ENCODE measurements at places on chromosomes 4 and X.

DNA sequence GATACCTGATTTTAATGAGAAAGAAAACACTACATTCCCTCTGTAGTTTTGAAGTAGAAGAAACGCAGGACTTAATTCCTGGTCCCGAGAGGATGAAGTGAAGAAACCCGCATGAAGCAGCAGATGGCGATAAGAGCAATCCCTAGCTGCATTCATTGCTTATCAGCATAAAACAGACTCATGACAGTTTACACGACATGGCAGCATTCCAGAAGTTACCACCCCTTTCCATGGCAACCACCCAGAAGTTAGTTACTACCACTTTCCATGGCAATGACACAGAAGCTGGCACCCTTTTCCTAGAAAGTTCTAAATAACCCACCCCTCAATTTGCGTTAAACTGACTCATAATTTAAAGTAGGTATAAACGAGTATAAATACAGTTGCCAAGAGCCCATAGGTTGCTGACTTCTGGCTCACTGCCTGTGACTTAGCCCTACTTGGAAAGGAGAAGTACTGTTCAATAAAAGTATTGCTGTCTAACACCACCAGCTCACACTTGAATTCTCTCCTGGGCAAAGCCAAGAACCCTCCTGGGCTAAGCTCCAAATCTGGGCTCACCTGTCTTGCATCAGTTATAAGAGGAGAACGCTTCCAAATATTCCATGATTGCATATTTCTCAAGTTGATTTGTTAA is 5.5 kb upstream of the XAGE2 start:
- DNase-seq: no peak

DNA sequence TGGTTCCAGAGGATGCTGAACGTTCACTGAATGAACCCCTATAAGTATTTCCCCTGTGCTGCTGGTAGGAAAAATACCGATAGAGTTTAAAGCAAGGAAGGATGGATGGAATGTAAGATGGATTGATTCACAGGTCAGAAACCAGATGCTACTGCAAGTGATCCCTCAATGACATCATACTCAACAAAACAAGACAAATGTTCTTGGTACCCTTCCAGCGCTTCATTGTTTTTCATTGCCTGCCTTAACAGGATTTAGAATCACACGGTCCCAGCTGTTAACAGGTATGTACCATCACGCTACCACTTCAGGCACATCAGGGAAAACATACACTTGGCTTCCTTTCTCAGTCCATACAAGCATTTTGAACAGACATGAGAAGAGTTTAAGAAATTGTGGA is 118.1 kb upstream of the TLR3 start:
- no peak for DNase-seq

DNA sequence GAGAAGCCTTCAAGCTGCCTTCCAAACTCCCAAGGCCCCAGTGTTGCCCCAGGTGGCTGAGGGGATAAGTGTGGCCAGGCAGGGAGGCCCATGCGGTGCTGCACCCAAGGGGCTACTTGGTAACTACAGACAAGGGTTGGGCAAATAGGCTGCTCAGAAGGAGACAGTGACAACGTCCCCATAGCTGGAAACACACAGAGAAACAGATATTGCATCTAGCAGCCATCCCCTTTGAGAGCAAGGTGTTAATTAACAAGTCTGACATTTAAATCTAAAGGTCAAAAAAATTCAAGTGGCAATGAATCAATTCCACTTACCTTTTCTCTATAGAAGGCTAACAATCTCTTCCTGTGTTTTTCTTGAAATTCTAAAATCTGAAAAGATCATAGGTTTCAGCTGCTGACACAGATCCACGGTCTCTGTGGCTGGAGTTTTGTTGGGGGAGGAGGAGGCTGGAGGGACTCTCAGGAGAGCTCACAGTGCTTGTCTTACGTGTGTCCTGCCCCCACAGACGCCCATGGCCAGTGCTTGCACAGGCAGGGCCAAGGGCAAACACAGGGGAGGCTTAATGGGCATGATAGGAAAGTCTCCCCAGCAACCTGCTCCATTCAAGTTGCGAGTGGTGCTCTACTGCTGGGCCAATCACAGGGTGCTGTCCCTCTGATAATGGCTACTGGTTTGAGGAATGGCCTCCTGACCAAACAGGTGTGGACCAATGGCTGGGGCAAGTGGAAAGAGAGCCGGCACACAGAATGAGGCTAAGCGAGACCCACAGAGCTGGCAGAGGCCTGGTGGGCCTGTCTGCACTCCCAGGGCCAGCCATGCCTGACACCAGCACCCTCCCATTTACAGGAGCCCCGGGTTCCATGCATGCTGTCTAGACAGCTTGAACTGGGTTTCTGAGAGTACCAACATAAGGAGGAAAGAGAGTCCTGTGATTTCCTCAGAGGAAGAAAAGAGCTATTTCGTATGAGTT is 22.6 kb downstream of the RNF212 start:
- DNase-seq: no peak

GRCh38 chrX:11470250-11470974 is 177.2 kb downstream of the AMELX start:
- no peak for DNase-seq

DNA sequence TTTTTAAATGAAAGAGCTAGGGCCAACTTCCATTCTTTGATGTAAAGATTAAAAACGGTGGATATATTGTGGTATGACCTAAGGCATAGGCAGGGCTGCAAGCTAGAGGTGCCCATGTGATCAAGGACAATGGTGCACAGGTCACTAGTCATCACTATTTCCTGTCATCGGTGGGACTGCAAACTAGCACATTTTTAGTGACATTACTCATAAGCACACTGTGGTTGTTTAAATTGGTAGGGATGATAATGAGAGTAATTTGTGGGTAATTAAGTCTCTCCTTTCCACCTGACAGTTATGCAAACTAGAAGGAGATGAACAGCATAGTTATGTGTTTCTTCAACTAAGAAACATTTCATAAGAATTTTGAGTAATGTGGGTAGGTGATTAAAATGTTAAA is 85.4 kb downstream of the GPRIN3 start:
- DNase-seq: no peak

GRCh38 chr4:42633605-42634388 is 23.1 kb downstream of the ATP8A1 start:
- DNase-seq: no peak

GRCh38 chr4:71186257-71186565 is 152.6 kb upstream of the SLC4A4 start:
- DNase-seq: no peak

GRCh38 chr4:53571936-53572599 is 19.2 kb downstream of the LNX1 start:
- no peak for DNase-seq

DNA sequence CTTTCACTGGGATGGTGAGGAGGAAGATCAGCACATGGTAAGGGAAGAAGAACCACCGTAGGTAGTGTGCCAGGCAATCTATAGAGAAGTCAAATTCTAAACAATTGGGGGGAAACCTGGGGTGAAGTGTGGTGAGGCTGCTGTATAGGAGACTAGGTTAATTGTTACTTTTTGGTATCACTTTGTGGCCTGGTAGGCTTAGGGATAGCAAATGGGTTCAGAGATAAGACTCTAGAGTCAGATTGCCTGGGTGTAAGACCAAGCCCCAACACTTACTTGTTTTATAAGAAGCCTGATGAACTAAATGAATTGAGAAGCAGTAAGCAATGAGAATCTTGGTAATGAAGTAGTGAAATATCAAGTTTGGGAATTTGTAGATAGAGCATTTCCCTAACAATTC is 8.7 kb downstream of the SMAD1 start:
- DNase-seq: no peak

DNA sequence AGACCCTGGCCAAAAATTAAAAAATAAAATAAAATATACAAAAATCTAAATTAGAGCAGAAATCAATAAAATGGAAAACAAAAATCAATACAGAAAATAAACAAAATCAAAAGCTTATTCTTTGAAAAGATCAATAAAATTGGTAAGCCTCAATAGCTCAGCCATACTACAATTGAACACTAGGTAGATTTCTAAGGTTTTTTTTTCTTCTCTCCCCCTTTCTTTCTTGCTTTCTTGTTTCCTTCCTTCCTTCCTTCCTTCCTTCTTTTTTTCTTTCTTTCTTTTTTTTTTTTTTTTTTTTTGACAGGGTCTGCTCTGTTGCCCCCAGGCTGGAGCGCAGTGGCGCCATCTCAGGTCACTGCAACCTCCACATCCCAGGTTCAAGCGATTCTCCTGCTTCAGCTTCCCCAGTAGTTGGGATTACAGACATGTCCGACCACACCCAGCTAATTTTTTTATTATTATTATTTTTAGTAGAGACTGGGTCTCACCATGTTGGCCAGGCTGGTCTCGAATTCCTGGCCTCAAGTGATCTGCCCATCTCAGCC is 23.4 kb upstream of the PPP3CA start:
- DNase-seq: no peak

DNA sequence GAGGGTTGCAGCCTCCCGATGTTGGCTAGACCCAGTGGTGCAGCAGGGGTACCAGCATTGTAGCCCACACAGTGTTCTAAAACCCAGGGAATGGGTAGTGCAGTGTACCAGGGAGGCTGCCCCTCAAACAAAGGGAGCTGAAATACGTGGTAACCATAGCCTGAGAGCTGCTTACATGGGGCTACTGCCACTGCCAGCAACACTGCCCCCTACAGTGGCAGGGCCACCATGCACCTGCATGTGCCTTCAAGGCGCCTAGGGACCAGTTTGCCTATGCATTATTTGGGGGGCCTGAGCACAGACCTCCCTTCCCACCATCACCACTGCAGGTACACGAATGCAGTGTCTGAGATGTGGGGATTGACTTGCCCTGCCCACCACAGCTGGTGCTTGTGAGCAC is 21.0 kb upstream of the BMP15 start:
- no peak for DNase-seq

- no peak for DNase-seq
Measured at GRCh38 chrX:138788771-138789170, 77.3 kb upstream of the FGF13 start.

DNA sequence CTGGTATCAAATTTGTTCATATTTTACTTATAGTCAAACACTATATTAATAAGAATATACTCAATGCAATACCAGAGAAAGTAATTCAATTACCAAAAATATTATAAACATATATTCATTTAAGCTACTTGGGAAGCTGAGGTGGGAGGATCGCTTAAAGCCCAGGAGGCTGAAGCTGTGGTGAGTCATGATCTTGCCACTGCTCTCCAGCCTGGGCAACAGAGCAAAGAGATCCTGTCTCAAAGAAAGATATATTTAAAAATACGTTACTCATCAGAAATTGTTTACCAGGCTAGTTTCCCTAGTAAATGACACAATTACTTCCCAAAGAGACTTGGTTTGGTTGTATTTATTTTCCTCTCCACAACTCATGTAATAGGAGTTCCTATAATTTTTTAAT is 433.6 kb downstream of the GASK1B start:
- DNase-seq: no peak

- DNase-seq: no peak
Measured at GRCh38 chrX:137565921-137566745, at the start of gene ZIC3. ZIC3 (plus strand) TSS chrX:137566127; CDS start chrX:137566692, 565 bp downstream.

DNA sequence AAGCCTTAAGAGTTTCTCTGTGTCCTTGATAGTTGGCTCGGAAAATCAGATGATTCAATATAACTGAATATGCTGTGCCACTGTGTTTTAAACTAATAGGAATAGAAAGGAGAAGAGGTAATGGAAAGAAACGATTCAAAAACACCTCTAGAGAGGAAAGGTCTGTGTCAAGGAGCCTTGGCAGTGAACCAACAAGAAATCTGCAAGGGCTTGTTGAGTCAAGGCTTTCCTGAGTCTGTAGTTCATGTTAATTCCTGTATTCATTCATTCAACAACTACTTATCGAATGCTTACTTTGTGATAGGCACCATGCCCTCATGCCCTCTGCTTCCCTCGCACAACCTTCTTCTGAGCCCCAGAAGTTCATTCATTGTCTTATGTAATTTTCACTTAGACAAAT is 336.0 kb downstream of the PDHA2 start:
- DNase-seq: no peak

- no peak for DNase-seq
Measured at GRCh38 chr4:113026556-113026955, 22.9 kb upstream of the ANK2 start.

DNA sequence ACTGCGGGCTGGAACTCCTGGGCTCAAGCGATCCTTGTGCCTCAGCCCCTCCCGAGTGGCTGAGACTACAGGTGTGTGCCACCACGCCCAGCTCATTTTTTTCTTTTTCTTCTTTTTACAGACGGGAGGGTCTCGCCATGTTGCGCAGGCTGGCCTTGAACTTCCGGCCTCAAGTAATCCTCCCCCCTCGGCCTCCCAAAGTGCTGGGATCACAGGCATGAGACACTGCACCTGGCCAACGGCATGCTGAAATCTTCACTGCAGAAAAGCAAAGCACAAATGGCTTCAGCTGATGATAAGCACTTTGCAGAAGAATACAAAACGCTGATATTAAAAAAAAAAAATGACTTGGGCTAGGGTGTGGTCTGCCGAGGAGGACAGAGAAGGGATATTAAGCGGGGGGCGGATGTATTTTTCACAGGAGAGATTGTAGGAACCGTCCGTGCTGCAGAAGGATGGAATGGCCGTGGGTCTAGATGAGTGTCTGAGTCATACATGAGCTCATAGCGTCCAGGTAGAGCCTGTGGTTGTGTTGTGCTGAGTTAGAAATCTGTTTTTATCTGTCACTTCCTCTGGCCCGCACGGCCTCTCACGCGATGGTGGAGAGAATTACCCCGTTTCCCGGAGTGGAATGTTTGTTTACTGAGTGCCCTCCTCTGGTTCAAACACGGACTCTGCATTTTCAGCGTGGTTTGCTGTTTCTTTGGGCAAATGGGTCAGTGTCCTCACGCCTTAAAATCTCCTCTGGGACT is 8.5 kb upstream of the AKAP17A start:
- peak; percentile 58 for DNase-seq

DNA sequence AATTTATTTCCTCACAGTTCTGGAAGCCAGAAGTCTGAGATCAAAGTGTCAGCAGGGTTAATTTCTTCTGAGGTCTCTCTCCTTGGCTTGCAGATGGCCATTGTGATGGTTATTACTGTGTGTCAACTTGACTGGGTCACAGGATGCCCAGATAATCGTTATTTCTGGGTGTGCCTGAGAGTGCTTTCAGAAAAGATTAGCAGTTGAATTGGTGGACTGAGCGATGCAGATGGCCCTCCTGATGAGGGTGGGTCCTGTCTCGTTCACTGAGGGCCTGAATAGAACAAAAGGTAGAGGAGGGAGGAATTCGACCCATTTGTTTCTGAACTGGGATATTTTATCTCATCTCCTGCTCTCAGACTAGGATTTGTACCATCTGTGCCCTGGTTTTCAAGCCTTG is 15.7 kb downstream of the SMIM43 start:
- no peak for DNase-seq

All from activated CD4-positive, alpha-beta T cell treated with anti-CD3 and anti-CD28 coated beads for 4 hours (primary cell).